ENCODE measurements at places on chromosomes 16 and 17. TPM values are rescaled to one million over a fixed set of nuclear protein-coding genes. Genes with fewer than 3 reads are reported as not detected.

TOM1L1 gene
- not detected for total RNA-seq

PPP1R1B gene
- not detected for total RNA-seq

KRTAP2-2 gene
- total RNA-seq, result not detected

FAM117A gene
- total RNA-seq, result 23.4 TPM

CALB2 gene
- not detected for total RNA-seq

ZNF287 gene
- 13.8 TPM for total RNA-seq

ZNF385C gene
- total RNA-seq, result 0.19 TPM

TRAPPC1 gene
- total RNA-seq, result 29.6 TPM
